ENCODE measurements at places on chromosomes 5 and 9.
A peak's percentile ranks its signal among the peaks of the same experiment; 100 is the strongest.

DNA sequence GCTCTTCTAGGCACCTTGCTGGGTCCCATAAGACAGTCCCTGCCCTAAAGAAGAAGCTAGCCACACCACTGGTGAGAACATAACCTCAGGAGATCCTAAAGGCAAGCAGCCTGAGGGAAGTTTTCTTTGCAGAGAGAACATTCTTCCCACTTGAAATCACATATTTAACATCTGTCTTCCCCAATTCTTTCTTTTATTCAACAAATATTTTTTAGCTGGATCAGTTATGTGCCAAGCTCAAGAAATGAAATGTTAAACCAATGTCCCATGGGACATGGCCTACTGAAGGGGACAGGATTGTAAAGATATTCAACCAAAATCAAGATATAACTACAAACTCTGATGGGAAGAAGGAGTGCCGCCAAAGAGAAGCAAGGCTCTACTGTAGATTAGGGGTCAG lies 36.5 kb downstream of the FOXI1 start:
- DNase-seq, result no peak

GRCh38 chr5:72530196-72530595 lies 23.0 kb upstream of the ZNF366 start:
- DNase-seq, result no peak

DNA sequence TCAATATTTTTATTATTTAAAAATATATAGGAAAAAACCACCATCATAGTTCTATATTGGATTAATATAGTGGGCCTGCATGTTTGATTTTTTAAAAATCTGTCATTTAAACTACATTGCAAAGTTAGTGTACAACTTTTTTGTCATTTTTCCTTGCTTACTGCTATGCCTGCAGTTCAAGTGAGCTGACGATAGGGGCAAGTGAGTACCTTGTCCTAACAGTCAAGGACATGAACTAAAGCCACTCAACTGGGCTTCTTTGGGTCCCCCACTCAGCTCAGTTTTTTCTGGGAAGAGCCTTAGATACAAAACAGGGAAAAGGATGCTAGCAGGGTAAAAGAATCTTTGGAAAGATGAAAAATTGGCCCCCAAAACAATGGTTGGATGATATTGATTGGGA lies 269.9 kb downstream of the MAN2A1 start:
- DNase-seq, result no peak

GRCh38 chr5:91127456-91128081 lies 255.5 kb downstream of the ARRDC3 start:
- no peak for DNase-seq

- DNase-seq, result no peak
These were observed 179.1 kb upstream of the GNA14 start for GRCh38 chr9:77827104-77827784.

- DNase-seq, result no peak
These were observed 825 bp upstream of the RIOK2 start for GRCh38 chr5:97183930-97184213.

DNA sequence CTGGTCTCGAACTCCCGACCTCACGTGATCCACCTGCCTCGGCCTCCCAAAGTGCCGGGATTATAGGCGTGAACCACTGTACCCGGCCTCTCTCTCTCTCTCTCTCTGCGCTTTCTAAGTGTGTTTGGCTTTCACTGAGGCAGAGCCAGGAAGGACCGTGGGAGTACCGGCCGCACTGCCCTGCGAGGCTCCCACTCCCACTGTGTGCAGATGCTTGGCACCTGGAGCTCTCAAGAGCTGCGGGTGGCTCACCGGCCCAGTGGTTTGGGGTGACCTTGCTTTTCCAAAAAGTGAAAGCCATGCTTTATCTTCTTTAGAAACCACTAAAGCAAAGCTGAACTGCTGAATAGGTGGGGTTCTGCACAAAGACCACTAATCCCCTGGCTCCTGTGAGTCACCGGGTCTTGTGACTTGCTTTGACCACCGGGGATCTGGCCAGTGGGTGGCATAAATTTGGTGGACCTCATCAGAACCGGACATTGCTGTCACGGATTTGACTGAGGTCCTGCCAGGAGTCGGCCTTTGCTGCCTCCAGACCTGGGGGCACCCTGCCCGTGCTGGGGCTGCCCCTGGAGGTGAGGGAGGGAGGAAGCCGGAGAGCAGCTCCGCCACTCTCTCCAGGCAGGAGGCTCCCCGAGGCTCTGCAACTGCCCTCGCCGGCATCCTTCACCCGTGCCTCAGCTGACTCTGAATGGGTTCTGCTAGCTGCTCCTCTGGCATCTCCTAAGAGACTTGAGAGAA lies 228.9 kb downstream of the FANCC start:
- DNase-seq, result peak; percentile 30

- DNase-seq, result no peak
These were observed 103.4 kb upstream of the GNA14 start for GRCh38 chr9:77751341-77752091.

DNA sequence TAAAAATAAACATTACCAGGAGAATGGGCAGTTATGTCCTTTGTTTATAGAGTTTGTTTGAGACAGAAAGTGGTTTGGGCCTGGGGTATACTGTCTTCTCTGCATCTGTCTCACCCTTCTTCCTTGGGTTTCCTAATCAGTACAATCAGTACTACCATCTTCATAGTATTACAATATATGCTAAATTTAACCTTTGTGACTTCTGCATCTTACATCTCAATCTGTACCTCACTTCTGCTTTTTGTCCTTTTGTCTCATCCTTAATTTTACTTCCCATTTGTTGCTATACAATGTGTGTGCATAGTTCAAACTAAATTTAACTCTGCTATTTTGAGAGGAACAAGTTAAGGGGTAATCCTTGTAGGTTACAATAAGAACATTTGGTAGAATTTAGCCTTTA lies 19.6 kb downstream of the FBXO38 start:
- DNase-seq, result no peak

DNA sequence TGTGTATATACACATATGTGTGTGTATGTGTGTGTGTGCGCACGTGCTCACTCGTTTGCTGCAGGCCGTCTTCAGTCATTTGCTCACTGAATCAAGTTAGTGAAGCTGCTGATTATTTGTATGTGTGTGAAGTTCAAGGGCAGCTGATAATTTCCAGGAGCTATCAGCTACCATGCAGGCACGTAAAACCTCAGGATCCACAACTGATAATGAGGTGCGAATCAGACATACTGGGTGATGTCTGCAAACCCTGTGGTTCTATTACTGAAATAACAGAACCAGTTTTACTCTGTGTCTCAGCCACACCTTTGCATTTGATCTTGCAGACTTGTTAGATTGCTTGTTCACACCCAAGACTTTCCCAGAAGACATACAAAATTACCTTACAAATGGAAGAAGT lies 257.6 kb downstream of the TAF11L14 start:
- DNase-seq, result no peak

GRCh38 chr5:59065554-59065953 lies 482.7 kb downstream of the RAB3C start:
- DNase-seq, result no peak

DNA sequence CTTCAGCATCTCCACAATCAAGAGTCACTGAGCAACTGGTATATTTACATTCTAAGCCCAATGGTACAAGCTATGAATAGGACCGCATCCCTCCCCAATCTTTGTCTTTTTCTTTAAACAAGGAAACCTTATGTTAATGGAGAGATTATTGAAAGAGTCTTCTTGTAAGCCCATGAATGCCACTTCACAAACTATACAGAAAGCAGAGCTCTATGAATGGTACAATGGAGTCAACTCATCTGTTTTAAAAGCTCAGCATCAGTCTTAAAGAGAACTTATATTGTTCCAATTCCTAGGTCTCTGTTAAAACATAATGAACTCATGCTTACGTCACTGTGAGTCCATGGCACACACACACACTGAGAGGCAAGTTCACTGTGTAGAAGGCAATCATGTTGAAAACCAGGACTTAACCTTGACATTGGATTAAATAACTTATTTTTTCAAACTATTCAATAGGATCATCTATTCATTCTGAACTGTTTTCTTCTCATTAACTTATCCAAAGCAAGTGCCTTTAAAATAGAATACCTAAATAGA lies 4.5 kb downstream of the NREP start:
- DNase-seq, result no peak

Data from activated effector memory CD4-positive, alpha-beta T cell treated with anti-CD3 and anti-CD28 coated beads, Interleukin-2, amount 50 U/mL, for 16 hours (primary cell).